Activated naive CD8-positive, alpha-beta T cell treated with anti-CD3 and anti-CD28 coated beads for 36 hours (primary cell): ENCODE measurements at places on chromosomes 6 and 20. TPM values are rescaled to one million over a fixed set of nuclear protein-coding genes. Genes with fewer than 3 reads are reported as not detected.

NKAIN4 gene
- total RNA-seq: not detected

WFDC2 gene
- 0.98 TPM for total RNA-seq

DNA sequence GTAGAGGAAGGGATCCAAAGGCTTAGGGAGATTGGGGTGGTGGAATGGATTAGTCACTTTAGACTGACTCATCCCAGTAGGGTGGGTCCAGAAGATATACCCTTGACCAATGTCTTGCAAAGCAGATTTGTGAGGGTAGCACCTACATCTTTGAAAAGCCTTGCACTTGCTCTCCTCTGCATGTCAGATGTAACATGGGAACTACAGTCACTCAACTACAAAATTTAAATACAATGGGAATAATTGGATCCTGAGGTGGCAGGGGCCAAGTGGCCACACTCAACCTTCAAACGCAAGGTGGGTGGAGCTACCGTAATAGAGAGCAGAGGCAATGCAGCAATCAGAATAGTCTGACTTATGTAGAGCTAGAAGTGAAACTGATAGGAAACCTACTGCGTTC is 71.2 kb downstream of the ME1 start:
- no peak overlapping the region for H3K4me3 ChIP-seq
- H3K27me3 ChIP-seq: no peaks in the 10 kb centered on the region
- no peaks in the 10 kb centered on the region for H3K36me3 ChIP-seq
- DNase-seq: no peak
- H3K4me1 ChIP-seq: no peaks in the 10 kb centered on the region

DNA sequence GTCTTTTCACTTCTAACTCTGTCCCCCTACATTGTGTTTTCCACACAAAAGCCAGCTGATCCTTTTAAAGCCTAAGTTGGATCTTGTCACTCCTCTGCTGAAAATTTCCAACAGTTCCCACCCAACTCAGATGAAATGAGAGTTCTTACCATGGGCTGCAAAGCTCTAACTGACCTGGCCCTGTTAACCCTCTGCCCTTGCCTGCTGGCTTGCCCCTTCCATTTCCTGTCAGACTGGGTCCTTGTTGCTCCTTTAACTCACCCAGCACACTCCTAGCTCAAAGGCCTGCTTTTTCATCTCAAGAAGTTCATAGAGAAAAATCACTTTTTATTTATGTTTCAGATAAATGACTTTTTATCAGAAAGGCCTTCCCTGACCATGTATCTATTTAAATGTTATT is 66.5 kb upstream of the HEY2 start:
- DNase-seq: no peak
- H3K4me1 ChIP-seq: peaks cover 4% of the 10 kb centered on the region
- H3K36me3 ChIP-seq: no peaks in the 10 kb centered on the region
- H3K27me3 ChIP-seq: peaks cover 26% of the 10 kb centered on the region
- H3K4me3 ChIP-seq: no peak overlapping the region

SYNJ2 gene
- total RNA-seq: 29.4 TPM
